Cerebellum (tissue), 4 donors: ENCODE measurements at places on chromosomes 4 and X.
A peak's percentile ranks its signal among the peaks of the same experiment; 100 is the strongest.

DNA sequence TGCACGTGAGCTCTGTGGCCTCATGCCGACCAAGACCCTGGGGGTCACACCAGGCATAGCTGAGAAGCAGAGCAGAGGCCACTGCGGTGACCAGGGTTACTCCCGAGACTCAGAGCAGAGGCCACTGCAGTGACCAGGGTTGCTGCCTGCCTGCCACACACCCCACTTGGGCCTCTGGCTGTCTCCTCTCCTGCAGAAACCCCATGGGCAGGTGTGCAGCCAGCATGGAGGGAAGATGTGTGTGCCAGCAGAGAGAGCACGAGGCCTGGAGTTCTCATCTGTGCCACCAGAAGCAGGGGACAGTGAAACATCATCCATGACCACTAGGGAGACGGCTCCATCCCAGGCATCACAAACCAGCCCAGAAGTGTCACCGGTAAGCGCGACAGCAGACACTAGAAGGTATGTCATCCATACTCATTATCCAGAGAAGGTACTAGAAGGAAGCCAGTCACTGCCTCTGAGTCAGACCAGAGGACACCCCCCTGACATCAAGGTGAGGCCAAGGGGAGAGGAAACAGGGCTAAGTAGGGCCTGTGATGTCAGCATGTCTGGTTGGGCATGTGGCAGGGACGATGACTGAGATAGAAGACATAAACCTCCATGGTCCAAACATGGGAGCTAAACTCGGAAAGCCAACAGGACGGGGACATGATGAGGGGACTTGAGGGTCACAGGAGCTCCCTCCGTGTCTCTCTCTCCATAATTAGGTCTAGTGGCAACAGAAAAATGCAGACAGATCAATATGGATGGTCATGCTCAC lies 24.2 kb upstream of the SPON2 start:
- no peak for DNase-seq

DNA sequence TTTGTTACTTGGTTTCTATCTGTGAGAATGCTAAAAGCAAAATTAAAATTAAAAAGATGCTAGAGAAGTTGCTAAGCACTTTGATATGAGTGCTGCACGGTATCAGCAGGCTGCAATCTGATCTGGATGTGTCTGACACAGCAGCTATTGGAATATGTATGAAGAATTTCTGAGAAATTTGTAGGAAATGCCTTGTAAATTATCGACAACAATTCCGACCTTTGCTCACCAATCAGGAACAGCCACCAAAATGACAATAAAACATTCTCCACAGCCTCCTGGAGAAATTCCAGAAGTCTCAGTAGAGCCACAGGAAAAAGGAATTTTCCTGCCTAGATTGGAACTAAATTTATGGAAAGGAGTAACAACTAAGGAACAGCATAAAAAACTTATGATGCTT lies 82.5 kb downstream of the TIGD2 start:
- DNase-seq: no peak

GRCh38 chrX:120459309-120459708 lies 9.8 kb downstream of the LAMP2 start:
- no peak for DNase-seq

GRCh38 chr4:53197772-53198142 lies 168.1 kb downstream of the SCFD2 start:
- DNase-seq: no peak

- no peak for DNase-seq
Measured at GRCh38 chr4:104015680-104016079, 295.9 kb upstream of the TACR3 start.

DNA sequence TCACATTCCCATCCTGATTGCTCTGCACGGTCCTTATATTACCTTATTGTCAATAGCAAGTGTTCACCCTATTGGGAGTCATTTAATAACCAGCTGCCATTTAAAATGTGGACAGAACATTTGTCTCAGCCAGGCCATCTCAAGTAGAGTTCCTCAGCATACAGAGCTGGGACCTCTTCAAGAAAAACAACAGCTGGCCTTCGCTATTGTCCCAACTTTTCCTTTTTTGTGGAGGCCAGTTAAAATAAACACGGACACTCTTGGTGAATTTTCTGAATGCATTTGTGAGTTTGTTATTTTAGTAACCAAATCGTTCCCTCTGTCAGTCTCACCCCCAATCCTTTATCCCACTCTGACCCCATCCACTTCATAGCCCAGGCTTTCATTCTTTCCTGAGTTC lies 395.3 kb upstream of the PITX2 start:
- no peak for DNase-seq

DNA sequence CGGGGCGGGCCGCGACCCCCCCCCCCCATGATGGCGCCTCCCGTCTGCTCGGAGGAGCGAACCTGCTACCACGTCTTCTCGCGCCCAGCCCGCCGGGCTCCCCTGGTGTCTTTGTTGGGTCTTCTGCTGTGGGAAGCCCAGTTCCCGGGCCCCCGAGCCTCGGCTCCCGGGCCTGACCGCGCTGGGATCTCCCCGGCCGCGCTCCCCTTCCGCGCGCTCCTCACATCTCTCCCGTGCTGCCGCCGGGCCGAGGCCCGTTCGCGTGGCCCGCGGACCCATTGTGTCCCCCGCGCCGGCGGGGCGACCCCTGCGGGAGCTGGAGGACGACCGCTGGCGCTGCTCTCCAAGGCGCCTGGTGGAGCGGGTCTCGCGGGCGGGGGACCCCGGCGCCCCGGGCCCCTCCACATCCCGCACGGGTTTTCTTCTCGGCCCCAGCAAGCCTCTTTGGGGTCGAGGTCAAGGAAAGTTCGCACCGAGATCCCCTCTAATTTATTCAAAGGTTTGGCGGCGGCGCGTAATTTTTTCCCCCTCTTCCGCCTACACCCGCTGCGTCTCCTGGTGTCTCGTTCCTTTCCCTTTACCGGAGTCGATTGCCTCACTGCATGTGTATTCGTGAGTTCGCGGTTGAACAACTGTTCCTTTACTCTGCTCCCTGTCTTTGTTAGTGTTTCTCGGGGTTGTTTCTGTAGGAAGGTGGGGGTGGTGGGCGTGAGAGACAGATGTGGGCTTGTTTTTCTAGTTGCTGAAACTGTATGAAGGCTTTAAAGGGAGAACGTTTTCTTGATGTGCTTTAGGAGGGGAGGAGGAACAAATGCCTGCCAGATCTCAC lies 770 bp downstream of the SMAD1 start:
- DNase-seq: peak; percentile 42

- no peak for DNase-seq
Measured at GRCh38 chr4:19227701-19228100, 1024.0 kb upstream of the SLIT2 start.

DNA sequence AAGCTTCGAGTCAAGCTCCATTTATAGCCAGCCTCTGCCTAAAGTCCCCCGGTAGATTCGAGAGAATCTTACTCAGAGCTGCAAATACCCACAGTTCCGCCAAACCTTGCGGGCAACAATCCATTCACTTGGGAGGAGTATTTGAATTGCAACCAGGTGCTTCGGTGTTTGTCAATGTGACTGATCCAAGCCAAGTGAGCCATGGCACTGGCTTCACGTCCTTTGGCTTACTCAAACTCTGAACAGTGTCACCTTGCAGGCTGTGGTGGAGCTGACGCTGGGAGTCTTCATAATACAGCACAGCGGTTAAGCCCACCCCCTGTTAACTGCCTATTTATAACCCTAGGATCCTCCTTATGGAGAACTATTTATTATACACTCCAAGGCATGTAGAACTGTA lies 11.2 kb downstream of the CD40LG start:
- no peak for DNase-seq
